ENCODE measurements at places on chromosomes 7 and 10.

DNA sequence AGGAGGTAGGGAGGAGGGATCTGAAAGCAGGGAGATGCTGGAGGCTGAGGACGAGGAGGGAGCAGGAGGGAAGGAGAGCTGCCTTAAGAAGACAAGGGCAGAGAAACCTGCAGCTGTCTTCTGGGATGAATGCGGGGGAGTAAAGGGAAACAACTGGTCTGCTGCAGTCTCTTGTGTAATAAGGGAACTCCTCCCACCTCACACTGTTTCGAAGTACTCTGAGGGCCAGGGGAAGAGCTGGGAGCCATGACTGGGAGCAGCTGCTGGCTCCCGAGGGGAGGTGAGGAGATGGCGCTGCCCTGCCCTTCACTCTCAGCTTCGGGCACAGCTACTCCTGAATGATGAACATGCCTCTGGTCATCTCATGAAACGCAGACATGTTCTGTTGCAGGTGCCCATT lies 65.1 kb downstream of the CLEC2L start:
- DNase-seq, result peak; percentile 99

- no peak for DNase-seq
These were observed 75.2 kb upstream of the PRR15 start for GRCh38 chr7:29488203-29488970.

DNA sequence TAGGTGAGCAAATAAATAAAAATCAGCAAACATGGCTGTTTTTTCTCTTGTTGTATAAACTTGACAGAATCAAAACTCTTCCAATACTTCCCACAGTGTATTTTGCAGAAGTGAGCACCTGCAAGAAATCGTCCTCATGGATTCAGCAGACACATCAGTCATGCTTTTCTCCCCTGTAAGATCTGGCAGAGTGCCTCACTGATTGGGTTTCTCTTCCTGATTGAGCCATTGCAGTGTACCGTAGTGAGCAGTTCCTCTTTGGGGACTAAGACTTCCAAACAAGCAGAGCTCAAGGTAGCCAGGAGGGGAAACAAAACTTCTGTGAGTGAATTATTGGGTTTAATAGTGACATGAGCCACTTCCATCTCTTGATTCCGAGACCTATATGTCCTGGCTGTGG lies 2.2 kb upstream of the CCDC3 start:
- no peak for DNase-seq

DNA sequence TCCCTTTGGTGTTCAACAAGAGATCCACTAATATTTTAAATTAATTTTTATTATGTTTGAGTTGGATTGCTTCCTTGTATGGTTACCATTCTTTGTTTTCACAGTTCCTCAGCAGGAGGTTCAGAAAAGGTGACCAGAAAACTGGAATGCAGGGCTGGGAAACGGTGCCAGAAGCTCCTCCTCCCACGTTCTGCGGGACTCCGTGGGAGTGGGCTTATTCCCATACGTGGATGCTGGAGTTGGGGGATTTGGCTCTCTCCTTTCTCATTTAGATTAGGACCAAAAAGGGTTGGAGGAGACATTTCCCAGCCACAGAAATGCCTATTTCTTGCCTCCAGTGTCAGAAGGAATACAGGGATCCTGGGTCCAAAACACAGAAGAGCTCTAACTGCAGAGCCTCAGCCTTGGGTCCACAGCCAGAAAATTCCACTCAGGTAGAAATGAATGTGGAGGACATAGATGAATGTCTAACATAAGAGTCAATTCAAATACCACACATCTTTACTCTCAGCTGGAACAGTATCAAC lies 56.0 kb downstream of the SORBS1 start:
- no peak for DNase-seq

DNA sequence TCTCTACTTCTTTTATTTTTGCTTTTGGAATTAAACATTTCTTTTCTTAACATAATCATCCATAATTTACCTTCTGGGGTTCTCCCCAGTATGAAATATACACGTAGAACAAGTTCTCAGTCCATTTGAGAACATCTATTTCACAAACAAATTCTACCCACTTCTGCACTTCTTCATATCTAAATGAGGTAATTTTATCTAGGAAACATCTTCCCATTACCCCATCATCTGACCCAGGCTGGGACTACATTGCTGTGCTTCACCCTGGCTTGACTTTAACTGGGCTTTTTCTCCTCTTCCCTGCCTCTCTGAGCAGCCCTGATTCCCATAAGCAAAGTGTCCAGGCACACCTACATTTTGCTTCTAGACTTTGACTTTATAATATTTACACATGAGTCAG lies 43.3 kb upstream of the AMPH start:
- no peak for DNase-seq

DNA sequence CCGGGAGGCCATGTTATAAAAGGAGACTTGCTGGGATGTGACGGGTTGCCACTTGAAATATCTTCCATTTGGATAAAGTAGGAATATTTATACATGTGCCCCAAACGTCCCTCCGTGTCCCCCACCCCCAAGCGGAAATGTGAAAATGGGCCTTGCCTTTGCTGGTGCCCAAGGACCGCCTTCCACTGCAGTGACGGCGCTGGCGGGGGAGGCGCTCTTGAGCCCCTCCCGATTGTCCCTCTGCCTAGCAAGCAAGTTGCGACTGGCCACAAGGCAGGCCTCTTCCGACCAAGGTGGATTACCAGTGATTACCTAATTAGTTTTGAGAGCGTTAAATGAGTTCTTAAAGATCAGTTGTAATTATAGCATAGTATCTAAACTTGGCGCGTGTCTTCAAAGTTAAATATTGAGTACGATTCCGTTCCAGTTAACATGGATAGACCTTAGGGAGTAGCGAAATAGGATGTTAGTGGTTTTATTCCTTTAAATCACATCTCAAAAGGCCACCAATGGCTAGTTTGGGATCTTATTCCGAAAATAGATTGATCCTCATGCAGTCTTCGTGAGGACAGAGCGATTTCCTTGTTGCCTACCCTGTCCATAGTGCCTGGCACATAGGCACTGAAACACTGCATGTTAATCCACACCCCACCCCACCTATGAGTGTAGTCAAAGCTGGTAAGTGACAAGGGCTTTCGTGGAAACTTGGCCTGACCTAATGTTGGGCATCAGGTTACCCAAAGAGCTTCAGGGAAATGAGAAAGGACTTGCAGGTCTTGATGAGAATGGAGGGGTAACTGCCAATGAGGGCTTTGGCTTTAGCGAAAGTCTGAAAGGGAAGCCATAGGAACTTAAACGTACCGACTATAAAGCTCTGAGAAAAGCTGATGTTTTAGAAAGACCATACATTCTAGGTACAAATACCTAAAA lies 1.1 kb downstream of the PPIA start:
- peak; percentile 91 for DNase-seq

- peak; percentile 57 for DNase-seq
These were observed 9.6 kb upstream of the SRGN start for GRCh38 chr10:69078311-69078710.

DNA sequence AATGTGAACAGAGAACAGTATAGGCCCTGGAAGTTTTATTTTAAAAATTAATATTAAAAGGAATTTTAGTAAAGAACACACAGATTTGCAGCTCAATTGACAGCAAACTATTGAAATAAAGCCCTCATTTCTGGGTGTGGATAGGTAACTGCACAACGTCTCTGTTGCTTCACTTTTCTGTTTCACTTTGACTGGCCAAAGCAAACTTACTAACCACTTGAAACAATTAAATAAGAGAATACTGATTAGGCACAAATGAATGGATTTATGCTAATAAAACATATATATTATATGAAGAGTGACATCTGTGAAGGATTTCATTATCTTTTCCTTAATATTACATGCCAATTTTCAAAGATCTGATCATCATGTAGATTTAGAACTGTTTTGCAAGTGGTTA lies 11.9 kb downstream of the ZNF804B start:
- DNase-seq, result no peak

- DNase-seq, result peak; percentile 41
These were observed 89.8 kb upstream of the HPS1 start for GRCh38 chr10:98536551-98536950.

DNA sequence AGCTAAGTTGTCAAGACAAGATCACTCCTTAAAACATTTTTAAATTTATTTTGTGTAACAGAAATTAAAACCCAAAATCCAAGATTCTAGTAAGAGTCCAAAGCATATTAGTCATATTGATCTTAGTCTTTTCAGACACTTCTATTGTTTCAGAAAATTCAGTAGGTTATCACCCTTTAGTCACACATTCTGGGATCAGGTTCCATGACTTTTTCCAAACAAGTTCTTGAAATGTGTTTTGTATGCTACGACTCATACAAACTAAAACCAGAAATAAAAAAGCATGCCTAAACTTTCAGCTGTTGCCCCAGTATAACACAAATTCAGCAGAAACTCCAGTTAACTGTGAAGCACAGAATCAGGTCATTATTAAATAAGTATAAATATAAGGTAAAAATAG lies 10.7 kb downstream of the SEMA3D start:
- DNase-seq, result peak; percentile 31

DNA sequence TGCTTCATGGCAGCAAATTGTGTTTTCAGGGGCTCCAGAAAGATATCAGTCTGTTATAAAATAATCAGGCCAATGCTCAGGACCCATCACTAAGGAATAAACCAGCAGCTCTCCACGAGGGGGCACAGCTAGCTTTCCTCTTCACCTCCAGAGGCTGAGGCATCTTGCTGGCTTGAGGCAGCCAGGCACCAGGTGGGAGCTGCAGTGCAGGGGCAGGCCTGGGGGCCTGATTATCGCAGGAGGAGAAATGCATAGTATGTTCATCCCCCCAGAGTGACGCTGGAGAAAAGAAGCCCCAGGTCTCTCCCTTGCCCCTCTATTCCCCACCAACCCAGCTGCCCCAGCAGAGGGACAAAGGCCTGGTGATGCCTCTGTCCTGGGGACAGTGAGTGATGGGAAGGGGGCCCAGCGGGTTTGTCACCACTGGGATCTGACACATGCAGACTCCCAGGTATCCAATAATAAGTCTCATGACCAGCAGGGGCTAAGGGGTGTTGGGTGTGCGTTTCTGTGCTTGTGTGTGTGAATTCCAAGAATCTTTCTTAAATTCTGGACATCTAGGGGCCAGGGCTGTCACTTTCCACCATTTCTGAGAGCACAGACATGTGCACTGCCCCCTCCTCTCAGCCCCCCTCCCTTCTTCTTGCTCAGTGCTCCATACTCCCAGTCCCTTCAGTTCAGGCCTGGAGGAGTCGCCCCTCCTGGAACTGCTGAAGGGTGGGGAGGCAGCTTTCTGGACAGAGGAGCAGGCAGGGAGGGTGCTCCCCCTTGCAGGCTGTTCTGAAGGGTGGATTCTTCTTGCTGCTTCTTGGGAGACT lies 128.1 kb upstream of the FAM20C start:
- DNase-seq, result peak; percentile 70

GRCh38 chr7:101162551-101163278 lies 2.7 kb downstream of the VGF start:
- peak; percentile 62 for DNase-seq

DNA sequence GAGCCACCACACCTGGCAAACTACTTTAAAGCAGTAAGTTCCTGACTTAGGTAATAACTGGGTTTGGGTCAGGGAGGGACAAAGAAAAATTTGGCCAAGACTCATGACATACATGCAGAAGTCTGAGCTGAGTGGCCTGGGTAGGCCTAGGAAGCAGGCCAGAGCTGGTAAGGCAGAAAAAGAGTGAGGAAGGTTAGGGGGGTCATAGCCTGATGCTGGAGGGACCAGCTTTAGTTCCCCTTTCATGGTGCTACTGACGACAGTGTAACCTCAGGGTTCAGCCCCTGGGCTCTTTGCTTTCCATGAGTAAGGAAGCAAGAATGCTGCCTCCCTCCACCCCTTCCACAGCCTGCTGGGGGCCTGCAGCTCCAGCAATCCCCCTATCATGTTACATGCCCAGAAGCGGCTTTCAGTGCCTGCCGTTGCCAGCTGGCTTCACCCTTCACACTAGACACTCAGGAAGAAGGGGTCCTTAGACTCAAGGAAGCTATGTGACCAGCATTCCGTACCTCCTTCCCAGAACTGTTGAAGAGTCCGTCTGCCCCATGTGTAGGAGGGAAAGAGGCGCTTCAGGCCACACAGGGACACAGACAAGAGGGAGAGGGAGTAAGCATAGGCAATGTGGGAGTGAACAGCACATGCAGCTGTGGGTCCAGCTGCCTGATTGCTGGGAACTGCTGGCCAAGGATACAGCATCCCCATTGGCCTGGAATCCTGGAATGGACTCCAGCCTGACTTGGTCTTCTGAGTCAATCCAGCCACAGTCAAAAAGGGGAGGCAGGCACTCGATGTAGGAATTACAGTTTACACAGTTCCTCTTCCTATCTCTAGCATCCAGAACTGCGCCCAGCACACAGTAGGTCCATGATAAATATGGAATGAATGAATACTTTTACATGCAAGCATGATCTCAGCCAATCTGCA lies 4.1 kb upstream of the PLAU start:
- peak; percentile 99 for DNase-seq

- no peak for DNase-seq
These were observed 26.0 kb downstream of the WDR86 start for GRCh38 chr7:151383638-151384351.

DNA sequence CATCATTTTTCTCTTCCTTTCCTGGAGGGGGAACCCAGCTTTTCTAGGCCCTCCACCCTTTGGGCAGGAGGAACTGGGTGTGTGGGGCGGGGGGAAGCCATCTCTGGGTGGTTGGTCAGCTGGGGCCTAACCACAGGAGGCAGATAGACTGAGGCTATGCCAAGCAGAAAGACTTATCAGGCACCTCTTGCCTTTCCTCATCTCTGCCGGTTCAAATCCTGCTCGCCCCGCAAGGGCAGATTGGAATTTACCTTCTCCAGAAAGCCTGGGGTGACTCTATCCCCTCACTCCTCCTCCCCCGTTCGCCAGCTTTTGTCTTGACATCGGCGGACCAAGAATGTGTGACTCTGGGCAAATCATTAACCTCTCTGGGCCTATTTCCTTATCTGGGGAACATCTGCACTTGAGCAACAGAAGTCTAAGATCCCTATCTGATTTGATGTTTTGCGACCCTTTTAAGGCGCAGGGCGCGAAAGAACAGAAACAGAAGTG lies 584 bp upstream of the GARS1 start:
- DNase-seq, result peak; percentile 53

- no peak for DNase-seq
These were observed 25.1 kb downstream of the ICA1 start for GRCh38 chr7:8236780-8237407.

- no peak for DNase-seq
These were observed 42.7 kb upstream of the STEAP1B start for GRCh38 chr7:22542669-22543068.

- DNase-seq, result peak; percentile 85
These were observed 24.5 kb downstream of the XPNPEP1 start for GRCh38 chr10:109898666-109899355.

- no peak for DNase-seq
These were observed 38.2 kb upstream of the ANK3 start for GRCh38 chr10:60427709-60428386.

DNA sequence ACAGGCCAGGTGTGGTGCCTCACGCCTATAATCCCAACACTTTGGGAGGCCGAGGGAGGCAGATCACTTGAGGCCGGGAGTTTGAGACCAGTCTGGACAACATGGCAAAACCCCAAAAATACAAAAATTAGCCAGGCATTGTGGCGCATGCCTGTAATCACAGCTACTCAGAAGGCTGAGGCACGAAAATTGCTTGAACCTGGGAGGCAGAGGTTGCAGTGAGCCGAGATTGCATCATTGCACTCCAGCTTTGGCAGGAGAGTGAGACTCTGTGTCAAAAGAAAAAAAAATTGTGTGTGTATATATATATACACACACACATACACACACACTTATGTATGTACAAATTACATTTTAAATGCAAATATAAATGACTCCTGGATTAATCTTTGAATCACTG lies 76.8 kb upstream of the LRRN3 start:
- no peak for DNase-seq

- DNase-seq, result peak; percentile 48
These were observed 75.5 kb downstream of the PAPSS2 start for GRCh38 chr10:87734987-87735827.
